ENCODE measurements at places on chromosomes 1 and 21.
A peak's percentile ranks its signal among the peaks of the same experiment; 100 is the strongest.

DNA sequence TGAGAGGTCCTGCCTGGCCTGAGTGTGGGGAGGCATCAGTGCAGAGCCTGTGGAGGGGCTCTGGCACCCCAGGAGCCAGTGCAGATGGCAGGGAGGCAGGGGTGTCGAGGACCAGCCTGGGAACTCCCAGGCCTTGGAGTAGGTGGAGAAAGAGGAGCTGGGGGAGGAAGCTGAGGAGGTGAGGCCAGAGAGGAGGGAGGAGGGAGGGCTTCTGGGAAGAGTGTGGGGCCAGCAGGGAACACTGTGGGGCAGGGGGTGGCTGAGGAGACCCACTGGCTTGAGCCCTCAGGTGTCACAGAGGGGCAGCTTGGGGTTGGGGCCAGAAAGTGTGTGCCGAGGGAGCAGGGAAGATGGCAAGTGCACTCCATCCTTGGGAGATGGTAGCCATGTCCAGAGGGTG is 3.8 kb downstream of the COQ8A start:
- no peak for DNase-seq

DNA sequence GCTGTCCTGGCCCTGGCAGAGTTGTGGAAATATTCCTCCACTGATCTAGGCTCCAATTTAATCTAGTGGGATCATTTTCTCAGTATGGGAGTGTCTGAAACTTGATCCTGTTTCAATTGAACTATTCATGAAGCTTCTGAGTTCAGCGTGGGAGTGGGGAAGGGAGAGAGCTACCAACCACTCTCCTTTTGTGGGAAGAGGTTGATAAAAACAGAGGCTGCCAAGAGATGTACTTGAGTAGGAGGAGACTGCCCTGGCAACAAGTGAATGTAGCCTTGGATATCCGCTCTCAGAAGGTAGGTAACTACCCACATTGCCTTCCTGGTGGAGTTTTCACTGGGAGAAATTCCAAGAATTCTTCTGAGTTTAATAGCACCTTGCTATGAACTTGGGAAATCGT is at the start of gene CTXND2:
Gene CTXND2, plus strand, starts transcription at position 119 of the 400 bp plus-strand sequence. CDS start 25,179 bp downstream, outside the sequence.
- no peak for DNase-seq

DNA sequence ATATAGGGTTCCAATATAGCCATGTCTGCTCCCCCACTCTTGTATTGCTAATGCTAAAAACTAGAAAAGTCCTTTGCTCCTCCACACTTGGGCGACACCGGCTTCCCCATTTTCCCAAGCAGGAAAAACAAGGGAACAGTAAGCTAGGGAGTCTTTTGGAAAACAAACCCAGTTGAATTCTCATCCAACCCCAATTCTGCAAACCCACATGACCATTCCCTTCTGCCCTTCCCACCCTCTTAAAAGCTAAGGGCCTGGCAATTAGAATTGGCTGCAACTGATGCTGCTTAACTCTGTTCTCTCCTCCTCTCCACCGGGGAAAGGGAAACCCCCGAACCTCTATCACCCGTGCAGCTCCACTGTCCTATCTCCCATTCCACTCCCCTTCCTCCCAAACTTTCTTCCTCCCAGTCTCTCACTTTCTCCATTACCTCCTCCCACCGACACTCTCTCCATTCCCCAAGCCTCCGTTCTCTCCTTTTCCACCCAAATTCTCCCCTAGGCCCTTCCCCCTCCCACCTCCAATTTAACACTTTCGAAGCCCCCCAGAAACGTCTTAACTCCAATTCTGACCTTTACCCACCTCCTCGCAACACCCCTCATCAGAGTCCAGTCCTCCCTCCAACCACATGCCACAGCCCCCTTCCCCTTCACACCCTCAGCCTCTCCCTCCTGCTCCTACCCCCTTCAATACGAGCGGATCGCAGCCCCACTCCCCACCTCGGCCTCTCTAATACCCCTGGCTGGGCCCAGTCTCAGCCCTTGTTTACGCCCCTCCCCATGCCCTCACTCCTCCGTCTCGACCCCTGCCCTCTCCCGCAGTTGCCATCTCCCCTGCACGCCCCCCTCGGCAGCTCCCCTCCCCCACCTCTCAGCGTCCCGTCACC is 701 bp downstream of the DEDD start:
- DNase-seq = no peak

DNA sequence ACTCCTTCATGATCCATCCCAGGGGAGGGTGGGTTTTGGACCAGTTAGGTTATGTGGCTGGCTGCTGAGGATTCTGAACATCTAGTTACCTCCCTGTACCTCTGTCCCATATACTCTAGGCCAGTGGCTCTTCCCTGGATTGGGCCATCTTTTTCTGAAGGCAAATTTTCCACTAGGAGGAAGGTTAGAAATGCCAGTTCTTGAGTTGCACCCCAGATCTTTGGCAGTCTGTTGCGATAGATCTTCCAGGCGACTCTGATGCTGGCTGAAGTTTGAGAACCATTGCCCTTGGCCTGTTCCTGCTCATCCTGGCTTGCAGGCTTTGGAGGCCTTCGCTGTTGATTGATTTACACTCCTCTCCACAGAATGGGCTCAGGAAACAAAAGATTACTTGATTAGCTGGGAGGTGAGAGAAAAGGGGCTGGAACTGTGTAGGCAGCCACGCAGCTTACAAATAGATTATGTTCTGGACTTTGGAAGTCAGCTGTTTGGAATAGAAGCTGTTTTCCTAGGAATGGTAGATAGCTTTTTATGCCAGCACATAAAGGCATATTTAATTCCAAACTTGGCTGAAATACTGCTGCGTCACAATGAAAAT is 110.1 kb downstream of the MRPS6 start:
- no peak for DNase-seq

DNA sequence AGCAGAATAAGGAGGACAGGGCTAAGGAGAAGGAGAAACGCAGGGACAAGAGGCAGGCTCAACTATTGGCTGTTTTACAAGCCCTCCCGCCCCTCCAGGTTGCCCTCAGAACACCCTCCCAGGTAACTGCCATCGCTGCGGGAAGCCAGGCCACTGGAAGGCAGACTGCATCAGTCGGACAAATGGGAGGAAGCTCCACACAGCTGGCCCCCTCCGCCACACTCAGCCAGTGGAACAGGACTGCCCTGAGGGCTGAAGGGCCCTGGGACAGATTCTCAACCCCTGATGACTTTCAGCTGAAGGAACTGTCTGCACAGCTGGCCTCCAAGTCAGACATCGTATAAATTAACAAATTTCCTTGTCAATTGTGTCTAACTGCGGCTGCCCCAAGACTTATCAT is 21.8 kb downstream of the LRRC3 start:
- no peak for DNase-seq

DNA sequence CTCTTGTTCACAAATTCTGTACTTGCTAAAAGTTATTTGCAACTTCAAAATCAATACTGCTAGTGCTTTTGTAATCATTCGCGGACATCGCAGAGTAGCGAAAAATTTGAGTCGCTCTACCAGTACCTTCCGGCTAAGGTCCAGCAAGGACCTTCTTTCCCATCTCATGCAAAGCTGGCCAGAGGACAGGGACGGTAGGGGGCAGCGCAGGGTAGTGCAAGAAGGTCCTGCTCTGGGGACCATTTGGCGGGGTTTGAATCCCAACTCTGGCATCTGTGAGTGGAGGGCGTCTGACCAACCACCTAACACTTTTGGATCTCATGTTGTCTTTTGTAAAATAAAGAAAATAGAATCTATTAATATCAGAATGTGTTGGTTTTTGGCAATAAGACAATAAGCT is 258.3 kb downstream of the SPATA17 start:
- peak; percentile 79 for DNase-seq

GRCh38 chr1:42841010-42841409 is 5.4 kb upstream of the ZNF691 start:
- no peak for DNase-seq

- DNase-seq = no peak
Observed at GRCh38 chr1:200866521-200866920, 6.3 kb upstream of the GPR25 start.

- DNase-seq = no peak
Observed at GRCh38 chr21:42495027-42495426, 997 bp downstream of the RSPH1 start.

- no peak for DNase-seq
Observed at GRCh38 chr21:24220446-24220845, 1386.8 kb downstream of the MRPL39 start.

- DNase-seq = no peak
Observed at GRCh38 chr1:6012529-6013318, 20.5 kb upstream of the NPHP4 start.

GRCh38 chr1:168164771-168165170 is 14.0 kb upstream of the TIPRL start:
- no peak for DNase-seq

- no peak for DNase-seq
Observed at GRCh38 chr1:2137257-2138121, 57.1 kb downstream of the FAAP20 start.

DNA sequence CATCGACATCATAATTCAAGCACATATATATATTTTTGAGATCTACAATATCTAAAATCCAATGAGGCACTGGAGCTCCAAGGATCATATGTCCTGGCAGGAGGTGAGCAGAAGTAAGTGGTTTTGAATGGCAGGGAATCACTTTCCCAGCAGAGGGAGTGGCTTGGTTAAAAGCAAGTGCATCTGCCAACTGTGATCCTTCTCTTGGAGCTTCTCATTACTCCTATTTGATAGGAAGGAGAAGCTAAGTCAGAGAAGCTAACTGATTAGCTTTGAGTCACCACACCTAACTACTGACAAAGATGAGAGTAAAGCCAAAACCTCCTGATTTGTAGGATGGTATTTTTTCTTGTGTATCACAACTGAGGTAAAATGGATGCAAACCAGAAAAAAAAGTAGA is 55.0 kb downstream of the ALG14 start:
- no peak for DNase-seq

DNA sequence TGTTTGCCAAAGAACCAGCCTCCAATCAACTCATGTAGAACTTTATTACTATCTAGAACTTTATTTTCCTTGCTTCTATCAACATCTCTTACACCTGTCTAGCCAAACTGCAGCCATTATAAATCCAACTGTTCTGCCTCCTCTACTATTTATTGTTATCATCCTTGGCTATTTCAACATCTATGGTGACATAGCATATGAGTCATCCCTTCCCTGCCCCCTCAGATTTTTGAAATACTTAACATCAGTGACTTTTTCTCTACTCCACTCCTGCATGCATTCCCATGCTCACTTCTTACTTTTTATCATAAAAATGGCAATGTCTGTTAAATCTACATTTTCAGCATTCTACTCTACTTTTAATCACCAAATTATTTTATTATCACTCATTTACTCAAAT is 544.9 kb upstream of the NEGR1 start:
- DNase-seq = no peak

DNA sequence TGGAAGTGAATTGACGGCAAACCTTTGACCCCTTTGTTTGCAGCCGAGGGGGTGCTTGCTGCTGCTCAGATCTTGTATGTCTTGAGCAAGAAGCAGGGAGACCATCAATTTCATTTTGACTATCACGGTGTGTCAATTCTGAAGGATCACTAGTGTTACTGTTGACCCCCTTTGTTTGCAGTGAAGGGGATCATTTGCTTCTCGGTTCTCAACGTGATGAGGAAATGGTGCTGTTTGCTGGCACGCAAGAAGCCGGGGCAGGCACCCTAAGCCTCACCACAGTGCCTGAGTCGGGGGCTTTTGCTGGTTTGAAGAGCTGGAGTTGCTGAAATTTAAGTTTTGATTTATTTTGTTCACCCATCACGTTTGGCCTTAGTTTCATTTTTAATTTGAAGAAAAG is 7.5 kb downstream of the RBM15 start:
- no peak for DNase-seq

- no peak for DNase-seq
Observed at GRCh38 chr1:62778208-62778607, 5.7 kb upstream of the ATG4C start.

- DNase-seq = no peak
Observed at GRCh38 chr1:25220666-25221065, 11.6 kb downstream of the SYF2 start.

DNA sequence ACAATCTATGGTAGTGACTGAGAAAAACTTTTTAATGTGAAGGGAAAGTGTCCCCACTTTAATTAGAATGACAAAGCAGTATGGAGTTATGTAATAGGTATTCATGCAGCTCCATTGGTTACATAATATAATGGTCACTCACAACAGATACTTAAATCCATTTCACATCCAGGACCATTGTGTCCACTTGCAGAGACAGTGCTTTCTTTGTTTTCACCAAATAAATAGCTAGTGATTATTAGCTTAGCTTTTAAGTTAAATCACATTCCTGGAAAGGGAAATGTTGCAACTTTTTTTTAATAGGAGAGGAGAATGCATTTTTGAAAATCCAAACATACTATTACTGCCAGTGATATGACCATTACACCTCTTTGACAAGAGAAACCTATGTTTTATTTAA is 22.9 kb downstream of the RGL1 start:
- DNase-seq = no peak

- no peak for DNase-seq
Observed at GRCh38 chr1:211377539-211378450, 51.2 kb downstream of the TRAF5 start.

- no peak for DNase-seq
Observed at GRCh38 chr1:155640367-155640766, 30.3 kb downstream of the MSTO1 start.

DNA sequence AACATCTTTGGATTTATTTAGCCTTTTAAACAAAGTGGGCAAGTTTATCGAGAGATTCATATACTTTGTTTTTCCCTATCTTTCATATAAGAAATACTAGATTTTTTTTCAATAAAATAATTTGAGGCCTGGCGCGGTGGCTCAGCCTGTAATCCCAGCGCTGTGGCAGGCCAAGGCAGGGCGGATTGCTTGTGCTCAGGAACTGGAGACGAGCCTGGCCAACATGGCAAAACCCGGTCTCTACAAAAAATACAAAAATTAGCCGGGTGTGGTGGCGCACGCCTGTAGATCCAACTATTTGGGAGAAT is 1.6 kb upstream of the CDC14A start:
- no peak for DNase-seq

GRCh38 chr1:111471012-111471411 is 2.8 kb upstream of the C1orf162 start:
- no peak for DNase-seq

DNA sequence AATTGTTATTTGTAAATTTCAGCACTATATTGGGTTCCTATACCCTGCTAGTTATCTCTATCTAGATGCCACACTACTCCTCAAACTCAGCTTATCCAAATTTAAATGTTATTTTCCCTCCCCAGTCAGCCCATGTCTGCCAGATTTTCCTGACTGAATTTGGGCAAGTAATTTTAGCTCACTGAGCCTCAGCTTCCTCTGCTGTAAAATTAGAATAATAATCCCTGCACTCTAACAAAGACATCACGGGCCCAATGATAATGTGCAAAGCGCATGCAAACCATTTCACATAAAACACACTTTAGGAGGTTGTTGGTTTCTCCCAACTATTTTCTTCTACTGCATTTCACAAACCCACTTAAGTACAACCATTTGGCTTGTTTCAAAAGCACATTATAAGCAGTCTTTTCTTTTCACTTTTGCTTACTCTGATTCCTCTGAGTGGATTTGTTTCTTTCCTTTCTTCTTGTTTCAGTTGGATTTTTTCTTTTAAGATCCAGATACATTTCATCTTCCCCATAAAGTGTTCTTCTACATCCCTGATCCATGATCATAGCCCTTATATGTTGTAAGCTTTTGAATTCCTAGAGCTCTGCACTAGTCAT is 152.8 kb upstream of the DPT start:
- no peak for DNase-seq

Data from SK-MEL-5 (cell line).